Stromal cell of bone marrow (primary cell): ENCODE measurements at places on chromosomes 6 and 20.
A peak's percentile ranks its signal among the peaks of the same experiment; 100 is the strongest.

DNA sequence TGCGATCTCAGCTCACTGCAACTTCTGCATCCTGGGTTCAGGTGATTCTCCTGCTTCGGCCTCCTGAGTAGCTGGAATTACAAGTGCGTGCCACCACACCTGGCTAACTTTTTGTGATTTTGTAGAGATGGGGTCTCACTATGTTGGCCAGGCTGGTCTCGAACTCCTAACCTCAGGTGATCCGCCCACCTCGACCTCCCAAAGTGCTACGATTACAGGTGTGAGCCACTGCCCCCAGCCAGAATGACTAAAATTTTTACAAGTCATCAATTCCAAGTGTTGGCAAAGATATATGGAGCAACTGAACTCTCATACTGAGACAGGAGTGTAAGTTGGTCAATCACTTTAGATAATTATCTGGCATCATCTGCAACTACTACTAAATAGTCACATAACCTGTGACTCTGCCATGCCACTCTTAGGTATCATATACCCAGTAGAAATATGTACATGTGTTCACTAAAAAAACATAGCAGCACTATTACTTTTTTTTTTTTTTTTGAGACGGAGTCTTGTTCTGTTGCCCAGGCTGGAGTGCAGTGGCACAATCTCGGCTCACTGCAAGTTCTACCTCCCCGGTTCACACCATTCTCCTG, 3.0 kb downstream of the EIF6 start:
- no peak for DNase-seq

DNA sequence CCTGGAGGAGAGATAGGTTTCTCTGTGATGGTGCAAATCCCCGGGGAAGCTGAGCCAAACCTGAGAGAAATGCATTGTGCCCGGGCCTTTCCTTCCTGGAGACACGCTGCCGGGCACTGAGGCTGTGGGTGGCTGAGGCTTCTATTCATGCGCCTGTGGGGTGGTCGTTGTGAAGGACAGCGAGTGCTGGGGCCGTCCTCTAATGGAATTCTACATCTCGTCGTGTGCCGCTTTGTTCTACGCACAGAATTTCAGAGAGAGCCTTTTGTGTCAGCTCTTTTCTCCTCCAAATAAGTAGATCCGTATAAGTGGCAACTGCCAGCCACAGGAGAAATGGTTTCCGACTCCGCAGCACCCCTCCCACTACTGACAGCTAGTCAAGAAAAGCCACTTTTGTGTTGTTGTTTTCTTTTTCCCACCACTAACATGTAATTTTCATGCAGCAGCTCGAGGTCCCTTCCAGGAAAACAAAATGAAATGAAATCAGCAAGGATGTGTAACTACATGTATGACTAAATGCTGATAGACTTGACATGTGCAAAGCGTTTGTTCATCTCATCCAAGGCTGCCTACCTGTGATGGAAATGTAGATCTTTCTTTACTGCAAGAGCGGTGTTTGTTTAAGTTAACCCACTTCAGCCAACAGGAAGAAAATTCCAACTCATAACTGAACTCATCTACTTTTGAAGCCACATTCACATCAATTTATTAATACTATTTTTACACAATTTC, 26.4 kb upstream of the PXDC1 start:
- no peak for DNase-seq

- DNase-seq: no peak
These were observed 601.0 kb downstream of the GRIK2 start for GRCh38 chr6:101994521-101994920.

DNA sequence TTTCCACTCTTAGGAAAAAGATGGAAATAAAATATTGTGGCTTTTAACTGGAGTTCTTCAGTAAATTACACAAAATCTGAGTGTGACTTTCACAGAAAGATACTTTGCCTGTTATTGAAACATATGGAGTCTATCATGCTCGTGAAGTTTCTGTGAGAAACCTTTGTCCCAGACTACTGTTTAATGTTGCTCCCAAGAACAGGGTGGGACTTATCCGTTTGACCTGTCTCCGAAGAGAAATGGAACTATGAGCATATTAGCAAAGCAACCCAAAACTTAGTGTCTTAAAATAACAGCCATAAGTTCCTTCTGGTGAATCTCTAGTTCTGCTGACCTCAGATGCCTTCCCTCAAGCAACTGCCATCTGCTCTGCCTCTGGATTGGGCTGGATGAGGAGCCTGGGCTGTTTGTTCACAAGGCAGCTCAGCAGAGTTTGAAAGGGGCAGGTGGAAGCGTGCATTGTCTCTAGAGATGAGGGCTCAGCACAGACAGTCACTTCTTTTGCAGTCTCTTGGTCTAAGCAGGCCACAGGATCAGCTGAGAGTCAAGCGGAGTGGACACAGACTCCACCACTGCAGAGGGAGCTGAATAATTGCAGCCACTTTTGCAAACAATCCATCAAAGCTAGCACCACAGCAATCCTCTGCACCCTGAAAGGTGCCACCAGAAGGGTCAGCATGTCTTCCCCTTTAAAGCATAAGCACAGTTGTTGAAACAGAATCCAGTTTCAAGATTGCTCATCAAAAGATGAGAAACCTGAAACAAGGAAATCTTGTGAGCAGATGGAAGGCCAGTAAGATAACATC, 52.8 kb downstream of the MYB start:
- DNase-seq: no peak

GRCh38 chr6:111872401-111873177, 663 bp downstream of the FYN start:
- no peak for DNase-seq

- peak; percentile 41 for DNase-seq
These were observed 221.0 kb upstream of the SULF2 start for GRCh38 chr20:48006036-48006833.

GRCh38 chr20:63016514-63017075, 9.8 kb upstream of the BHLHE23 start:
- no peak for DNase-seq

- no peak for DNase-seq
These were observed 601.2 kb downstream of the DHX35 start for GRCh38 chr20:39563349-39563748.

DNA sequence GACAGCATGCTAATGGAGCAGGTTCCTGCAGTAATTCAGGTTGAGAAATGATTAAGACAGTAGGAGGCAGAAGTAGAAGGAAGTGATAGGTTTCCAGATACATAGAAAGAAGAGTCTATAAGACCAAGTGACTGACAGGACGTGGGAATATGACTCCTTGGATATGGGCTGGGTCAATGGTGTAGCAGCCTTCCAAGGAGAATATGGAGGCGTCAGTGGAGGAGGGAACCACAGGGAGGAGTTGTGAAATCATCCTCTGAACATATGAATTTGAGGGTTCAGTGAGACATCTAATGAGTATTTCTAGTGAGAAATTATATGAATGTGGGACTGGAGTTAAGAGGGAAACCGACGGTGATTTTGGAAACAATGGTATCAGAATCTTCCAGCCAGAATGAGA, 43.3 kb downstream of the NUDT3 start:
- no peak for DNase-seq

- DNase-seq: no peak
These were observed 5.1 kb downstream of the BLOC1S5 start for GRCh38 chr6:8059129-8059528.
